Aorta (tissue), 5 donors: ENCODE measurements at places on chromosomes 3 and 15. TPM values are rescaled to one million over a fixed set of nuclear protein-coding genes. Genes with fewer than 3 reads are reported as not detected.

The SERPINI2 gene
- total RNA-seq = 0.51 TPM

The CFAP100 gene
- not detected for total RNA-seq

The REC114 gene
- total RNA-seq = not detected

GRCh38 chr15:94970802-94971201, 739.4 kb downstream of the MCTP2 start:
- H3K36me3 ChIP-seq = no peaks in the 10 kb centered on the region
- DNase-seq = no peak
- H3K27ac ChIP-seq = no peak overlapping the region
- no peaks in the 10 kb centered on the region for H3K27me3 ChIP-seq

DNA sequence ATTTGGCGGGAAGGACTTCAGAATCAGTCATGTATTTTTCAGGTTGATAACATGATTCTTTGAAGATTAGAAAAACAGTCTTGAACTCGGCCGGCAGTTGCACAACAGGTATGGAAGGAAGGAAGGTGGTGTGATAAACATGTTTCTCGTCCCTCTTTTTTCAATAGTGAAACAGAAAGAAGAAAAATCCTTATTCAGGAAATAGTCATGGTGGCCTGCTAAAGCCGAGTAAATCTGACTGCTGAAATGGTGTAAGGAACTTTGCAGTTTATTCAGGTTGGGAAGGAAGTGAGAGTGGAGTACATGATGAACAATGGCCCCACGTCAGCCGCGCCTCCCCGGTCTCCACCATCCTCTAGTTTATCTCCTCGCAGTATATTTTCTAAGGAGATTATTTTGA, 6.7 kb downstream of the RASGRP1 start:
- H3K27me3 ChIP-seq = no peaks in the 10 kb centered on the region
- no peaks in the 10 kb centered on the region for H3K36me3 ChIP-seq
- no peak for DNase-seq
- H3K4me3 ChIP-seq = no peak overlapping the region
- H3K27ac ChIP-seq = no peak overlapping the region

- no peaks in the 10 kb centered on the region for H3K27me3 ChIP-seq
- H3K4me1 ChIP-seq = no peaks in the 10 kb centered on the region
- DNase-seq = no peak
- H3K4me3 ChIP-seq = no peak overlapping the region
These were observed 56.2 kb downstream of the ATP2C1 start for GRCh38 chr3:130950124-130950523.
